ENCODE measurements at places on chromosomes 7 and 10.

- DNase-seq, result no peak
Measured at GRCh38 chr7:51368334-51368733, 51.7 kb upstream of the COBL start.

DNA sequence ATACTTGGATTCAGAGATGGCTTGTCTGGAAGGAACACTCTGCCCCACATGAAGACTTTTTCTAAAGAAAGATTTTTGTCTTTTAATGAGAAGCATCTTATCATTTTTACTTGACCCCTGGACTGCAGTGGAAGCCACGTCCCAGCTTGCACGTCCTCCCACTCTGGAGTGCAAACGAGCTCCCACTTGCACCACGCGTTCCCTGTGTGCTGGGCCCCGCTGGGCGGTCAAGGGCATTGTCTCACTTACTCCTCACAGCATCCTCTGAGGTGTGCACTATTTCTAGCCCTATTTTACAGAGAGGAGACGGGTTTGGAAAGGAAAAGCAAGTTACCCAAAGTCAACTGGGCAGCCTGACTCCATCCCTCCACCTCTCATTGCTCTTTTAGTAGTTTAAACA is 175.2 kb downstream of the HIBADH start:
- no peak for DNase-seq

DNA sequence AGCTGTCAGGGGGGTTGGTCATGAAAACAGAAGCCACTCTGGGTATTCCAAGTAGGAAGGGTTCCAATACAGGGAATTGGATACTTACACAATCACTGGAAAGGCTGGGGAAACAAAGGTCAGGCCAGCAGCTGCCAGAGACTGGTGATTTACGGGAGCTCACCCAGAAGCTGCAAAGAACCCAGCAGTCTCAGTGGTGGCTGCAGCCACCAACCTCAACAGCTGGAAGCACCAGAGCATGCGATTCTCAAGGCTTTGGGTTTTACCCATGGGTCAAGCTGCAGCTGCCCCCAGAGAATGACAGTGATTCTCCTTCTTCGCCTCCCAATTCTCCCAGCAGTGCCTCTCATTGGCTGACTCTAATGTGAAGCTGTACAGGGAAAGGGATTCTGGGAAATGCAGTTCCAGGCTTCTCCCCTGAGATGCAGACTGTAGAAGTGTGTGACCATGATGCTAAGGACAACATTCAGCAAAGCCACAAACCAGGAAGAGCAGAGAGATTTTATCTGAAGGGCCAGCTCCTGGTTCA is 107.2 kb upstream of the TCF7L2 start:
- no peak for DNase-seq

GRCh38 chr7:36967387-36967786 is 243.1 kb upstream of the AOAH start:
- DNase-seq, result no peak

DNA sequence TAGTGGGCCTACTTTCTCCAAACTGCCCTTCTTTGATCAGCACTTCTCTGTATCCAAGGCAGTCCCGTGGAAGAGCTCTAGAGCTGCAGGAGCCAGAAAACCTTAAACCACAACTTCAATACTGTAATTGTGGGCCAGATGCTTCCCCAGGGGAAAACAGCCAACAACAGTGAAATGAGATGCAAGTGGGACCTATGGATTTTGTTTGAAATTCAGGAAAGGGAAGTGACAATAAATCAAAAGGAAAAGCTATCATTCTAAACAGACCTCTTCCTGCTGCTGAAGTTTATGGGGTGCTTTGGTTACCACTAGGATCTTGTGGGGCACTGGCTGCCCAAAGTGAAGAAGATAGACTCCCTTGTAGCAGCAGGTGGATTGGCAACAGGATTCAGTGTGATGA is 1031.7 kb downstream of the LRMDA start:
- DNase-seq, result no peak

DNA sequence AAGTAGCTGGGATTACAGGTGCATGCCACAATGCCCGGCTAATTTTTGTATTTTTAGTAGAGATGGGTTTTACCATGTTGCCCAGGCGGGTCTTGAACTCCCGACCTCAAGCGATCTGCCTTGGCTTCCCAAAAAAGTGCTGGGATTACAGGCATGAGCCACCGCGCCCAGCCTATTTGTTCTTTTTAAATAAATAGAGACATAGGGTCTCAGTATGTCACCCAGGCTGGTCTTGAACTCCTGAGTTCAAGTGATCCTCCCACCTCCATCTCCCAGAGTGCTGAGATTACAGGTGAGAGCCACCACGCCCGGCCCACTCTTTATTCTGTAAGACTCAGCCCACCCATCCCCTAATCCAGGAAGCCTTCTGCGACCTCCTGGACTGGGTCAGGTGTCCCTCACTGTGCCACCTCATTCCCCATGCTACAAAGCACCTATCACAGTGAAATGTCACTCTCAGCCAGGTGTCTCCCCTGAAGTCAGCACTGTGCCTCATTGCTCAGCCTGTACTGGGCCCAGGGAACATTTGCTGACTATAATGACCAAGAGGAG is 2.8 kb downstream of the TMEM120A start:
- no peak for DNase-seq

- no peak for DNase-seq
Measured at GRCh38 chr7:111886233-111886632, 320.0 kb downstream of the DOCK4 start.

GRCh38 chr10:108037061-108037460 is 872.6 kb upstream of the SORCS1 start:
- no peak for DNase-seq

- no peak for DNase-seq
Measured at GRCh38 chr7:156836443-156836842, 56.5 kb downstream of the LMBR1 start.

DNA sequence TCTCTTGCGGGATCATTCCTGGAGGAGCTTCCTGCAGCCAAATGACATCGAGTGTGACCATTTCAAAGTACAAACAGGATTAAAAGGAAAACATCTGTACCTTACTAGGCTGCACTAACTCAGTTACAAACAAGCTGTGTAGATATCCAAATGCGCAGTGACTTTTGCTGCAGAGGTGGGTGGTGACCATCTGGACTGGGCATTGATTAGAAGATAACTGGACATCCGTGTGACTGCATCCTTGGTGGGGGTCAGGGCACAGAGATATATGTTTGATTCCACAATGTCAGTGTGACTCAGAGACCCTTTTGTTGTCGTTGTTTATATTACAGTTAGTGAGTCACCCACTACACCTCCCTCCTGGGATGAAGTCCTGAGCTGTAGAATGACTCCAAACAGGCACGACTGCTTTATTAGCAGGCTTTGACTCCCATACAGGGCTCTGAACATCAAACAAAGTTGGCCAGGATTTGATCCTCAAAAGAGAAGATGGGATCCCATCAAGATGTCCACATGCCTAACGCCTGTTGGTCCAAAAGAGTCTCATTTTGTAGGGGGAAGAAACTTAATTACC is 56.7 kb upstream of the SDK1 start:
- DNase-seq, result no peak

DNA sequence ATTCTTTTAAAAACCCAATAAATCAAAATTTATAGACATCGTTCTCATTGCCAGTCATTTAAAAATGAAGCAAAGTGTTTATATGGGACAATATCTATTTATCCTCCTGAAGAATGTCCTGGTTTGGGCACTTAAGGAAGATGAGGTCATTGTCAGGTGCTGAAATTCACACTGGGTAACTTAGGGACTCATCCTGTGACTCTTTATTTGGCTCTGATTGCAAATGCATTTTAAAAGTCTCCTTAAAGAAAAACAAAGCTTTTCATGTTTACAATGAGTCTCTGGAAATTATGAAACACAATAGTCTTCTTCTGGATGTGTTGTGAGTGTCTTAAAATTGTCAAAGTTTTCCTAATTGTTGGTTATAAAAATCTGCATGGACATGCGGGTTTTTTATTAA is 69.5 kb upstream of the GPR158 start:
- no peak for DNase-seq

- no peak for DNase-seq
Measured at GRCh38 chr7:5477126-5477525, 53.5 kb upstream of the TNRC18 start.

DNA sequence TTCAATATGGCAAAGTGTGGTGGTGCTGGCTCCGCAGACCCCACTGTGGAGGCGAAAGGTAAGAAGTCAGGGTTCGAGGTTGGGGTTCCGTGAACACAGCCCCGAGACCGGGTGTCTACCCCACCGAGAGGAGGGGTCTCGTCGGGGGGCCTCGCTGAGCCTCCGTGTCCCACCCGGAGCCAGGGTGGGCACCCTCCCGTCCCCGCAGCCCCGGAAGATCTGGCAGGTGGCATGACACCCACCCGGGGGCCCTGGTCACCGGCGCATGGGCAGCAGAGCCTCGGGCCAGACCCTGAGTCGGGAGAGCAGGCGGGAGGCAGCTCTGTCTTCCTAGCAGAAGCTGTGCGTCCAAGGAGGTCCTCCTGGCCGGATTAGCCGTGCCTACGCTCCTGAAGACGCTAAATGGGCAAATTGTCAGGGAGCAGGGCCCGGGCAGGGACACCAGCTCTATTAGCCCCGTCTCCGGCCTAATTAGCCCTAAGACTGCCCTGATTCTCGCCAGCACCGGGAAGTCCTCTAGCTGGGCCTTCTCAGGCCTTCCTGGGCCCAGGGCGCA is 56.4 kb downstream of the UNCX start:
- no peak for DNase-seq

DNA sequence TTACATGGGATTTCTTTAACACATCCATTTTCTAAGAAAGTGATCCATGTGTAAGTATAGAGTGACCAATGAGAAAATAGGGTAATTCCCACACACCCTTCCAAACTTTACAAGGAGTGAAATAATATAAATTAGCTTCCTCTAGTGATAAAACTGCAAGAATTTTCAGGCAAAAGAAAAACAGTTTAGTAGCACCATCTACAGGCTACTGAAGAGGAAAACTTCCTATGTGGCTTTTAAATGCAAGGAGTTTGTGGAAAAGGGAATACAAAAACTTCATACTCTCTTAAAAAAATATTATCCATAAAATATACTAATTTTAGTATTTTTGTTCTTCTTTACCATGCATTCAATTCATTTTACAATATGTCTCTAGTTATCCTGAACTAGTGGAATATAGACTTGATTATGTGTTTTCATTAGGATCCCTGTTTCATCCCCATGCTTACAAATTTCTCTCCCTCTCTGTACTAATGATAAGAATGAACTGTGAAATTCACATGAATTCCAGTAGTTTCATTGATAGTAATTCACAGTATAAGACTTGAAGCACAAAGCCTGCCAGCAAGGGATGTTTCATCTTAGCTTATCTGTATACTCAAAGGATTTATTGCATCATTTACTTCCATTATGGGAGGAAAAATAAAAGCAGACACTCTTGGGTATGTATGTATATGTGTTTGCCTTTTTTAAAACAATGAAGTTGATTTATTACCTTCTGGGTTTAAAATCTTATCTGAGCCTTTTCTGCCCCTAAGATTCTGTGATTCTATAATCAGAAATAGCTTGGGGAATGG is 442.9 kb downstream of the AUTS2 start:
- no peak for DNase-seq

DNA sequence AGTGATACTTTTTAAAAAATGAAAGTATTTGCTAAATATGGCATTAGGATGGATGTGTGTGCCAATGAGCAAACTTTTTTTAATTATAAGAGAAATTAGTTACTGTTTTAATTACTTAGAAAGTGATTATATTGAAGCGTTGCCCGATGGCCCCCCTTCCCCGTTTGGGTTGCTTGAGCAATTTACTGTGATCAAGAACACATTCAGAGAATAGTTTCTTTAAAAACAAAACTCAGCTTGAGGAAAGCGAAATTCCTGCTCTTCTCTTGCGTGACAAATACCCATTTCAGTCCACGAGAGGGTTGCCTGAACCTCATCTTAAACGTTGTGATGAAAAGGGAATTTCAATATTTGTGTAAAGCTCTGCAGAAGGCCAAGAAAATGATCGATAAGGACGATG is 234.1 kb downstream of the GATA3 start:
- DNase-seq, result no peak

GRCh38 chr10:11546581-11546980 is 64.9 kb downstream of the USP6NL start:
- DNase-seq, result no peak

DNA sequence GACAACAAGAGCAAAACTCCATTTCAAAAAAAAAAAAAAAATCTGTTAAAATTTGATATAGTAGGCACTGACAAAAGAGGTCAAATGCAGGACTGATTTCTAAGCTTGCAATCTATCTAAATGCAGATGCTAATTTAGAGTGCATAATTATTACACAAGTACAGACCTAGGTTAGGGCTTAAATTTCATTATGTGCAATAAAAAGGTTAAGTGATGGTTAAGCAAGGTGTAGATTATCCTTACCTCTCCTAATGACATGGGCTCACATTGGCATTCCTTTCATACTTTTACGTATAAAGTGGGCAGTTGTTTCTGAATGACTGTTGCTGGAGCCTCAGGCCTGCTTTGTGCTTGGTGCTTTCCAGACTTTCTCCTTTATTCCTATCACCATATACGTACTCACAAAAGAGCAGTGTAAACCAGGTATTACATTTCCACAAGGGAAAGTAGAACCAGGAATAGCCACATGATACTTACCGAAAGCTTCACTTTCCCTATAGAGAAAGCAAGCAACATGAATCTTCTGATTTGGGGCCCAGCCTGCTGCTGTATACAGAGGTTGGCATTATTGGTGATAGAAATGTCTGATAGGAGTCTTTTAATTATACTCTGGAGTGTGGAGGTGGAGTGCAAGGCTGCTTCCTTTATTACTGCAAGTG is 2.2 kb upstream of the CHCHD1 start:
- DNase-seq, result no peak

- DNase-seq, result no peak
Measured at GRCh38 chr10:77284797-77285196, 352.8 kb downstream of the KCNMA1 start.

GRCh38 chr7:84297616-84298015 is 103.0 kb upstream of the SEMA3A start:
- no peak for DNase-seq

DNA sequence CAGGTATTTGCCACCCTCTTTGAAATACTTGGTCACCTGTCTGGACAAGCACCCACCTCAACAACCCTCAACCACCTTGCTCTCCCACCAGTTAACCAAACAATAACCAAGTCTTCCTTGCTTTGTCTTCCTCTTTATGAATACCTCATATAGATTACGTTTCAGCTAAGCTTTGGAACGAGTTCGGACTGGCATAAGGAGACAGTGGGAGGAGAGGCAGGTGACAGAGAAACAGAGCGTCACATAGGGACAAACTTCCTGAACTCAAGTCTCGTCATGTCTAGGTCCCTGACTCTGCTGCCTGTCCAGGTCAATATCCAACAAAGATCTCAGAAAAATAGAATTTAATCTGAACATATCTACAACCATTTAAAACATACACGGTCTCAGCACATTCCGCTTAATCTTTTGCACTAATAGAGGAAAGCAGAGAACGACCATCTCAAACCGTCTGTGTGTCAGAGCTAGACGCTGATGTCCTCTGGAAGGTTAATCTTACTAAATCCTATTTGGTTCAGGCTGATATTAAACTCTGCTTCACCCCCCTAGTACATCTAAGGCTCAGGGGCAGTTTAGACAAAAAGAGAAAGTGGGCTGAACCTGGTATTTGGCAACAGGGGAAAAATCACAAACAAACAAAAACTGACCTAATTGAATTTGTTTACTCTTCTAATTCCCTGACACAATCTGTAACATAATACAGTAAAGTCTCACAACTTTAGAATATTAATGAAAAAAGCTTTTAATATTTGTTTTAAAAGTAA is 26.4 kb upstream of the SVOPL start:
- no peak for DNase-seq

GRCh38 chr10:124114696-124115095 is 21.3 kb upstream of the CHST15 start:
- no peak for DNase-seq

- DNase-seq, result no peak
Measured at GRCh38 chr7:48667407-48667806, 256.9 kb upstream of the CDC14C start.

All from bone marrow (tissue), 2 donors.